ENCODE measurements at places on chromosomes 7 and 10.

DNA sequence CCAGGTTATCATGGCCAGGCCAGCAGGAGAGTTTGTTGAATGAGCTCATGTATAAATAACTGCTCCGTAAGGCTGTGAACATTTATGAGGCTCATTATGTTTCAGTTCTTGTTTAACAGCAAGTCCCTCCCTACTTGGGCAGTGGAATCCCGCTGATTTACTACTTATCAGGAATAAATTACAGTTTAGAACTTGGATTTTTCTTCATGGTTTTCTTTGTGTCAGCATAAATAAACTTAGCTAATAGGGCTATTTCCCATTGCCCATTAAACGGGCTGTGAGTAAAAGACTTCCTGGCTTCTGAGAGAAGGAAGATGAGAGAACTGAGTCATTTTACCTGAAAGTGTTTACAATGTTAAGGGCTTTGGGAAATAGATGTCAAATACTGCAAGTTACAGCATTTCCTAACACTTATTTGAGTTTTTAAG lies 701.6 kb upstream of the ANKRD30A start:
- DNase-seq, result no peak

- DNase-seq, result no peak
Measured at GRCh38 chr7:13069841-13070240, 382.4 kb downstream of the ARL4A start.

- no peak for DNase-seq
Measured at GRCh38 chr10:43795639-43796038, 147.0 kb upstream of the ZNF32 start.

DNA sequence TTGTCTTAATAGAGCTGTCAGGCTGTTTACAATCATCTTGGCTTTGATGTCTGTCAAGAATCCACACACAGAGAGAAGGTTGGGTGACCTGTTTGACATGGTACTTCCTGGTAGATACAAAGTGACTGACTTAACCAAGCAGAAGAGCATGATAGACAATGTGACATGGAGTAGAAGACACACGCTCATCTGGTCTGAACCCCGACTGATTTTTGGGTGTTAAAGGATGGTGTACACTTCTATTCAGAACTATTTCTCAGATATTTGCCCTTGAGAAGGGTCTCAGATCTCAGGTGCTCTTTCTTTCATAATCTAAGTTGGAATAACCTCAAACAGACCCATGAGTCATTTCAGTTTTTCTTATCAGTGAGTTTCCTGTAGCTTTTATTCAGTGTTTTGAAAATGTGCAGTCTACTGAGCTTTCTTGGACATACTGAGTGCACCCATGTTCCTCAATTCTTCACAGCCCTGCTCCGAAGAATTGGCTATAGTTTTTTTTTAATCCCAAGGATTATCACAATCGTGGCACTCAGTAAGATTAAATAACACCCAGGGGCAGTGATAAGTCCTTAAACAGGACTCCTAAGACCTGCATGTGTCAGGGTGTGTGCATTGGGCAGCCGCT lies 46.4 kb upstream of the NXPH1 start:
- no peak for DNase-seq

- DNase-seq, result no peak
Measured at GRCh38 chr10:70292004-70292403, 8.2 kb upstream of the NPFFR1 start.

DNA sequence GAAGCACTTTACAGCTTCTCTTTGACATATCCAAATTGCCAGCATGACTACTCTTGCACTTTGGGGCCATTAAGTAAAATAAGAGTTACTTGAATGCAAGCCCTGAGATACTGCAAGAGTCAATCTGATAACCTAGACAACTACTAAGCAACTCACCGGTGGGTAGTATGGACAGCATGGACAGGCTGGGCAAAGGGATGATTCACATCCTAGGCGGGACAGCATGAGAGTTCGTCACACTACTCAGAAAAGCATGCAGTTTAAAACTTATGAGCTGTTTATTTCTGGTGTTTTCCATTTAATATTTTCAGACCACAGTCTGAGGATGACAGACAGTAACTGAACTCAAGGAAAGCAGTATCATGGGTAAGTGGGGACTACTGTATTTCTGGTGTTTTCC lies 84.0 kb downstream of the ORC5 start:
- DNase-seq, result no peak

DNA sequence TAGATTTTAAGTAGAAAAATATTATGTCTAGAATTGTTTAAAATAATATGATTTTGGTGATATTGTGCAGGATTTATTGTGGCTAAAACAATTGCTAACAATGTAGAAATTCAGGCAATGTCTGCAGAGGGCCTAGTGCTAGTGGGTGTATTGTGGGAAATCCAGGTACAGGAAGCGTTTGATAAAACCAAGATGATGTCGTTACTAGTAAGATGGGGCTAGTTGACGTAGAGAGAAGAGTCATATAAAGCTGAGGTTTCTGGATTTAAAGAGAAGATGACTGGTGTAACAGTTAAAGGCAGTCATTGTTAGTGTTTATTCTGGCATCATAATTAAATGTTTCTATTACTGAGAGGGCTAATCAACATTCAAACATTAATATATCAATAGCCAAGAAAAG lies 43.5 kb downstream of the ADK start:
- DNase-seq, result no peak

GRCh38 chr10:54909165-54909564 lies 108.1 kb upstream of the PCDH15 start:
- DNase-seq, result no peak

DNA sequence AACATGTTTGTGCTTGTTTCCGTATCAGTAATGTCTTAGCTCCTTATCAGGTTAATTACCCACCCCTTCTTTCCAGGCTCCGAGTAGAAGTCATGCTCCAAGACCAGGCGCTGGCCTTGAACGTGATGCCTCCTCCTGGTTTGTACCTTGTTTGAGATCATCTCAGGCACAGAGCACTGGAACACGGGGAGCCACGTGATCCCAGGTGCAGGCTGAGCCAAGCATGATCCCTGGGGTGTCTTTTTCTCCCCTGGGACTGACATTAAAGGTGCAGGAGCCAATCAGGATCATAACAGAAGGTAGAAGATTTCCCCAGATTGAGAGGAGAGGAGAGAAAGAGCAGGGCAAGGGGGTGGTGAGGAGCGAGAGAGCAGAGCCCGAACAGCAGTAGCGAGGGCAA lies 626.1 kb upstream of the GALNT17 start:
- no peak for DNase-seq

DNA sequence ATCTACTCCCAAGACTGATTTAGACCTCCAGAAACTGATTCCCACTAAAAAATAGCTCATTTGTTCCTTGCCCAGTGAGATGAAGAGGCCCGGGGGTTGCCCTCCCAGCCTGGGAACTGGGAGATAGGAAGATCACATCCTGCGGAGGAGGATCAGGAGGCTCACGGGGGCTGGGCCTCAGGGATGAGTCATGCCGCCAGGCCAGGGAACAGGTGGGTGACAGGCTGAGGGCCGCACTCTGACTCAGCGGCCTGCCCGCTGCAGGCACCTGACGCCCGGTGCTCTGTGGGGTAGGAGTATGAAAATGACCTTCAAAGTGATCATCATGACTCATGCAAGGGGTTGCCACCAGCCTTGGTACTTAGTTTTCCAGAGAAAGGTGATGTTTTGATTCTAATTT lies 104.5 kb upstream of the ZPBP start:
- DNase-seq, result peak; percentile 48

DNA sequence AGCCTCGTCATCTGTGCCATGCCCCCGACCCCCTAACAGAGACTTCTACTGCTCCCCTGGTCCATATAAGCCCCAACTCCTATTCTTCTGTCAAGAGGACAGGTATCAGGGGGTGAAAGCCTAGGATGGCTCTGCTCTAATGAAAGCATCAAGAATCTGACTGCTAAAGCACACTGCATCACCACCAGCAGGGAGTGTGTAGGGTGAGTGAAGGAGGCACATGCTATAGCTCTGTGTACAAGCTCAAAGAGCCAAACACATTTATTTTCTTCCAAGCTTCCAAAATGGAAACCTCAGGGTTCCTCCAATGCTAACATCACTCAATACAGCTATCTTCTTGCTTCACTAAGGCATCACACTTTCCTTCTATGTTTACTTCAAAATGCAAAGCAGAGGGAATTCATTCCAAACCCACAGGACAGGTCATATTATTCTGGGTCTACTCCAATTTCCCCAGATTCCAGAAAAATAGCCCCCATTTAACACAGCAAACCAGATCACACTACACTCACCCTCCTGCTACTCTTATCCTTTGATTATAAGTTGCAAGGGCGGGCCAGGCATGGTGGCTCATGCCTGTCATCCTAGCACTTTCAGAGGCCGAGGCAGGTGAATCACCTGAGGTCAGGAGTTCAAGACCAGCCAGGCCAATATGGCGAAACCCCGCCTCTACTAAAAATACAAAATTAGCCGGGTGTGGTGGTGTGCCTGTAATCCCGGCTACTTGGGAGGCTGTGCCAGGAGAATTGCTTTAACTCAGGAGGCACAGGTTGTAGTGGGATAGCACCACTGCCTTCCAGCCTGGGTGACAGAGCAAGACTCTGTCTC lies 36.6 kb downstream of the RHEB start:
- DNase-seq, result no peak

DNA sequence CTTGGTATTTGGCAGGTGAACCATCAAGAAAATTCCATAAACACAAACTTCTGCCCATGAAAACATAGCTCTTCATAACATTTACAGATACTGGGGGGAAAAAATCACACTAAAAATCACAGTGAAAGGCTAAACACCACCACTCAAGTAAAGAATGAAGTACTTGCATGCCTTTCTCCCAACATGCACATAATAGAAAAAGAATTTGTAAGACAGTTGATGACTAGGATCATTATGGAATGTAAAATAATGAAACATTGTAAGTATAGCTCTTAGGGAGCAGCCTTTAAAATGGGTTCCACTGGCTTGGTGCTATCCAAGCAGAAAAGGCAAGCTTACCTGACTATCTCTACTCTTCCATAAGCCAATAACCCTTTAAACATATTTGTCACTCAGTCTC lies 299.9 kb upstream of the LRRN3 start:
- DNase-seq, result no peak

DNA sequence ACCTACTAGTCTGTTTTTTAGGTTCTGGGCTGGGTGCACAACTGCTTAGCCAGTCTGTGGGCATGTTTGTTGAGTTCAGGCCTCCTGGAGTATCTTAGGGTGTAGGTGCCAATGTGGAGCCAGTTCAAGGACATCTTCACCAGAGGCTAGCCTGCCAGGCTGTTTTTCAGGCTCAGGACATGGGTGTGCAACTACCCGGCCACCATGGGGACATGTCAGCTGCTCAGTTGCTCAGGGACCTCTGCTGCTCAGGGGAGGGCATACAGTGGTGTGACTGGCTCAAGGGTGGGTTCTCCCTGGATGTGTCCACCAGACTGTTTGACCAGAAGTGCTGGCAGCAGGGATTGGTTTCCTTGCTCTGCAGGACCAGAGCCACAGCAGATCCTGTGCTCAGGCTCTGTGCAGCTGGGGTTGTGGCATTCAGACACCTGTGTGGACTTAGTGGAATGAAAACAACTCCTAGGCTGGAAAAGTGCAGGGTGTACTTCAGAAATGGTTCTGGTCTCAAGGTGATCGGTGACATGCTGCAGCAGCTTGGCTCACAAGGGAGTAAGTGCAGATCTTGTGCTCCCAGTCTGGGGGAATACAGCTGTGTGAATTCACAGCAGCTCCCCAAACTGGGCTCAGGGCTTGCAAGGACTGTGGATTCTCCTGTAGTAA lies 44.8 kb downstream of the PALS2 start:
- DNase-seq, result no peak

DNA sequence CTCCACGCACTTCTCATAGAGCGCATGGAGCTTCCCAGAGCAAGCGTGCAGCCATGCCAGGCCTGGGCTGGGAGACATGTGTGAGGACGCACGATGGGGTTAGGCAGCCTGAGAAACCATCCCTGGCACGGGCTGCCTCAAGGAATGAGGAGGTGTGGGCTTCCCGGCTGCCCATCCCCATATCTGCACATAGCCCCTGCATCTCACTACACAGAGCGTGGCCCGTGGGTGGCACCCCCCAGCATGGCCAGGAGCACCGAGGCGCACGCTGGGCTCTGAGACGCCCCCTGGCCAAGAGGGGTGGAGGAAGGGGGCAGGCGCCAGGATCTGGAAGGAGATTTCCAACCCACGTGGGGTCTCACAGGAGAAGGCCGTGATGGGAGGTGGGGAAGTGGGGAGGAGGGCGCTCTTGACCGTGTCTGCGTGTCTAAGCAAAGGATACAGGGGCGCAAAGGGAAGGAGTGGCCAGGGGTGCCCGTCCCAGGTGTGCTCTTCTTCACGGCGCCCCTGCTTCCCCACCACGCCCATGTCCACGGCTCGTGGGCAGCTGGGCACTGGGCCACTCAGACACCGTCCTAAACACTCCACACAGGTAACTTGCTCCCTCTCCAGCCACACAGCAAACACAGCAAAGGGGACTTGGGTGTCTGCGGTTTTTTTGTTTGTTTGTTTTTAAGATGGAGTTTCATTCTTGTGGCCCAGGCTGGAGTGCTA lies 340.5 kb downstream of the PTPRN2 start:
- DNase-seq, result no peak

DNA sequence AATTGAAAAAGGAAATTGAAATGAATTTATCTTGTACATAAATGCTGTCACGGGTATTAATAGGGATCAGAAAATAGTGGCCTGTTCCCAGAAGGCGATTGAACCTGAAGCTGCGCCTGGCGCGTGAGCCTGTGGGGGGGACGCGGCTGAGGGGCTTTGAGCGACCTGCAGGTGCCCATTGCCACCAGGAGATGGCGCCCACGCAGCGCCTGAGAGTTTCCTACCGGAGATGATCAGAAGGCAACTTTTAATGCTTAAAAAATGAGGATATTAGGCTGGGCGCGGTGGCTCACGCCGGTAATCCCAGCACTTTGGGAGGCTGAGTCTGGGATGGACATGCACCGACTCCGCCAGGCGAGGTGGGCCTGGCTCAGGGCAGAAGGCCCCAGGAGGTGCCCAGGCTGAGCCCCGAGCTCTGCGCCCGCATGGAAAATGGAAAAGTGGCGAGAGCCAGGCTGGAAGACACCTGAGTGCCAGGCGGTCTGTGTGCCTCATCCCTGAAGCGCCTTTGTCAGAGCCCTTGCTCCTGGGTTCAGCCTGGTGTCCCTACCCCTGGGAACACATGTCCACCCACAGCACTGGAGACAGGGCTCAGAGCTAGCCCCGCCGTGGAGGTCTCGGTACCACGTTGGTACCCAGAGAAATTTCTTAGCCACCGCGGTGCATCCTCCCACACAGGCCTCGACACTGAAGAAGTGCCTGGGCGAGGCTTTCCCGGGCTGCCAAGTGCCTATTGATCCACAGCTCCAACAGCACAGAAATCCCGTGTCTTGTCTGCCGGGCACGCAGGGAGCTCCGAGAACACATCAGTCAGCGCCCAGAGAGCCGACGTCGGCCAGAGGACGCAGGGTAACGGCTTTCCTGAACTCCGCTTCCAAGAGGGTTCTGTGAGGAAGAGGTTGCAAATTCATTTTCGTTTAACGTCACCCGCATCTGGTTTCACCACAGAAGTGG lies 117.4 kb downstream of the INPP5A start:
- peak; percentile 60 for DNase-seq

- DNase-seq, result no peak
Measured at GRCh38 chr10:61397175-61397986, 55.8 kb downstream of the TMEM26 start.

GRCh38 chr7:96219378-96220130 lies 102.3 kb downstream of the SLC25A13 start:
- no peak for DNase-seq

Measured in activated CD8-positive, alpha-beta memory T cell treated with anti-CD3 and anti-CD28 coated beads, Interleukin-2, amount 10 ng/mL, durations not matched to agents 7 days and 5 days (primary cell).